T-helper 1 cell (primary cell): ENCODE measurements at places on chromosomes 5 and 9.

- DNase-seq: no peak
Observed at GRCh38 chr9:136690104-136690805, 3.0 kb upstream of the AGPAT2 start.

DNA sequence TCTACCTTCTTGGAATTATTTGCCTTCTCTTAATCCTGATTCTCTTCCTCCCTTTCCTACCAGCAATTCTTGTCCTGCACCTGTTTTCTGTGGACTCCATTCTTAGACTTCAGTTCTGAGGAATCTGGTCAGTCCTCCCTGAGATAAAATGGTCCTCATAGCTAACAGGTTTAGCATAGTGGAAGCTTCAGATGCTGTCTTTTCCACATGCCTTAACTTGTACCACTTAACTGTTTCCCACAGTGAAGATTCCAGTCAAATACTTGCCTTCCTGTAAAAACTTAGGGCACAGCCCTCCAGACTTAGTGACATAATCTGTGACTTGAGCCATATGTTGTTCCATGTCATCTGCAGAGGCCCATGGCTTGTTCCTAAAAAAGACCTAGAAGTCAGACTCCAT, 261.3 kb downstream of the CWC27 start:
- no peak for DNase-seq

- DNase-seq: no peak
Observed at GRCh38 chr9:2889023-2889422, 45.1 kb upstream of the PUM3 start.

- DNase-seq: no peak
Observed at GRCh38 chr9:27784847-27785713, 211.8 kb upstream of the C9orf72 start.

GRCh38 chr9:93346231-93347112, 105.0 kb upstream of the FAM120A start:
- no peak for DNase-seq

- no peak for DNase-seq
Observed at GRCh38 chr9:128987805-128988204, 40.3 kb downstream of the NUP188 start.

GRCh38 chr5:113340537-113340936, 94.3 kb downstream of the TSSK1B start:
- DNase-seq: no peak

DNA sequence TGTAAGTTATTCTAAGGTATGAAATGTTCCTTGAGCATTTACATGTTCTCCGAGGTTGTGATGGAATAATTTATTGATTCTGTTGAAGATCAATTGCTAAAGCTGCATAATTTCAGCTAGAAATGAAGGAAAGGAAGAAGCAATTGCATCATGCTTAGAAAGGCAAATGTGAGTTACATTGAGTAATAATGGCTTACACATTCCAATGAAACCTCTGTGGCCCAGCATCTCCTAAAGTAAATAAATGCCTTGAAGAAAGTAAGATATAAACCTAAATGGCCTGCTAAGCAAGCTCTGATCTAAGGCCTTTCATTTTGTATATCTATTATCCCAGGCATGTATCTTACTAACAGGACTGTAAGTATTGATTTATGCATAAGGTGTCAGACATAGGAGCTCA, 677.3 kb upstream of the RGMB start:
- DNase-seq: no peak

GRCh38 chr5:75933489-75933888, 149.7 kb upstream of the SV2C start:
- no peak for DNase-seq

DNA sequence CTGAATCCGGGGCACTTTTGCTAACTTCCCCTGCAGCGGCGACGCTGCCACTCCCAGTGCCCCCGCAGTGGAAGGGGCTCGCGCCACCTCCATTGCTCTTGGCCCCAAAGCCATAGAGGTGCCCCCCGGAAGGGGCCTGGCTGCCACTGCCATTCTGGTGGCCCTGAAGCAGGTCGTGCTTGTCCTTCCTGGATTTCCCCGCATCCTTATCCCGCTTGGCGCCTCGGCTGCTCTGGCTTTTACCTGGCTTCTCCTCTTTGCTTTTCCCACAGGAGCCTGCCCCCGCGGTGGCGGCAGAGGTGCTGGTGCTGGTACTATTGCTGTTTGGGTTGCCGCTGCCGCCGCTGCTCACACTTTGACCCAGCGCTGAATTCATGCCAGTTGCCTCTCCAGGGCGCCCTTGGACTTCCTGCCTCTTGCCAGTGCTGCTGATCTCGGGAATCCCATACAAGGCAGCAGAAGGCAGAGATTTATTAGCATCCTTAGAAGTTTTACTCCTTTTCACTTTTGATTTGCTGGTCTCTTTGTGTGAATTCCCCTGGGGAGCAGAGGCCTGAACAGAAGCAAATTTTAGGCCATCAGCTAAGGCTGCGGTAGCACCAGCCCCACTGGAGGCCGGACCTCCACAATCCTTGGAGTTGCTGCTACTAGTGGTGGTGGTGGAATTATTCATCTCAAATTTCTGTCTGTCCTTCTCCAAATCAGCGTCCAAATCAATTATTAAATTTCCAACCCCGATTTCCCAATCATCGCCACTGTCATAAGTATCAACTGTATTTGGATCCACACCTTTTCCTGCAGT, 2.1 kb downstream of the ZNF608 start:
- no peak for DNase-seq

- DNase-seq: no peak
Observed at GRCh38 chr9:74554751-74555419, 57.8 kb downstream of the RORB start.

- no peak for DNase-seq
Observed at GRCh38 chr9:2729003-2729402, 11.7 kb downstream of the KCNV2 start.

- no peak for DNase-seq
Observed at GRCh38 chr9:135727257-135727875, 25.4 kb downstream of the KCNT1 start.

DNA sequence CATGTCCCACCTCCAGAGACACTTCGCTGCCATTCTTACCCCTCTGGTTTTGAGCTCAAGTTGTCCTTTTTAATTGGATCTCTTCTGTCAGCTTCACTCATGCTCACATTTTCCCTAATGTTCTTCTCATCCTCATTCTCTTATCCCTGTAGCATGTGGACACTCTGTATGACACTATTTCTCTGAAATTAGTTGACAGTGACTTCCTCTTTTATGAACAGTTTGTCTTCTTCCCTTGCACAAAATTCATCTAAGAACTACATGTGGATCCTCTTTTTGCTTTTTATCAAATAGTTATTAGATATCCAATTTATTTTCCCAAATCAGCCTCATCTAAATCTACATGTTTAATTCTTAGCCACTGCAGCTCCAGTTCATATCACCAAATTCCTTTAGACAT, 676.2 kb downstream of the MAT2B start:
- DNase-seq: no peak

- no peak for DNase-seq
Observed at GRCh38 chr5:124973661-124974060, 227.2 kb upstream of the ZNF608 start.

DNA sequence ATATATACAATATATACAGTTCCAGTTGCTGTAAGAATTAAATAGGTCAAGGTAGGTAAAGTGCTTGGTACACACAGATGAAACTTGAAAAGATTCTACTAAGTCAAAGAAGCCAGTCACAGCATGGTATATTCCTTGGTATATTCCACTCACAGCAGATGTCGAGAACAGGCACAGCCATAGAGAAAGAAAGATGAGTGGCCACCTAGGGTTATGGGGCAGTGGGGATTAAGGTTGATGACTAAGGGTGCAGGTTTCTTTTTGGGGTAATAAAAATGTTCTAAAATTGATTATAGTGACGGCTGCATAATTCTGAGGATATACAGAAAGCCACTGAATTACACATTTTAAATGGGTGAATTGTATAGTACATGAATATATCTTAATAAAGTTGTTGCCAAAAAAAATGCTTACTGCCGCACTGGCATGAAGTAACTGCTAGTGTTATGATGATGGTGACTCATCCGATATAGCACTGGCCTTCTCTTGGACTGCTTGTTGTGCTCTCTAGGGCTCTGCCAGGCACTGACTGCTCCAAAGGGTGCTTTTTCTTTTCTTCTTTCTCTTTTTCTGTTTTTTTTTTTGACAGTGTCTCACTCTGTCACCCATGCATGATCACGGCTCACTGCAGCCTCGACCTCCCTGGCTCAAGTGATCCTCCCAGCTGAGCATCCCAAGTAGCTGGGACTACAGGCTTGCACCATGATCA, 23.5 kb downstream of the TBC1D2 start:
- no peak for DNase-seq

GRCh38 chr5:54742417-54742891, 224.9 kb downstream of the SNX18 start:
- DNase-seq: no peak

DNA sequence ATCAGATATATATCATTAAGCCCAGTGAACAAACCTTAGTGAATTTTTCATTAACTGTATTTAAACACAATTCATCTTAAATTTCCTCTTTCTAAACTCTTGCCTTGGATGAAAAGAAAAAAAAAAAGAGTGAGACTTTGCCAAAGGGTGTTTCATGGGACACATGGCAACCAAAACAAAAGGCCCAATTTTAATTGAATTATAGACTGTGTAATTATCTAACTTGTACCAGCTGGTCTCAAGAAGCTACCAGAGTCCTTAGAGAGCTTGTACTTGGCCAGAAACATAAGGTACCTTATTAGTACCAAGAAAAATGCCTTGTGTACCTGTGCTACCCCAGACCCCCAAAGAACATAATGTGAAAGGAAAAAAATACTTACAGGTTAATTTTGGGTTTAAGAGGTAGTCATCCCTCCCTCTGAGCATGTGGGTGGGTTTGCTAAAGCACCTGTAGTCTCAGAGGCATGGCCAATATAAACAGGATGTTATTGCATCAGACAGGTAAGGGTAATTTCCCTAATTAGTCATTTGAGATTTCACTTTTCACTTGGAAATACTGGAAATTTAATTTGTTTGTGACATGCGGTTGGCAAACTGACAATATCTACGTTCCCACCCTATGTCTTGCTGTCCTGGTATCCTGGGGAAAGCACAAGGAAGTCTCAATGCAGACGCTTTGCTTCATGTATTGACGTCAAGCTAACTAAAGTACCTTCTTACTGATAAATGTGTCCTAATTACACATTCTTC, 90.1 kb downstream of the SNCAIP start:
- DNase-seq: no peak

GRCh38 chr5:118397236-118397635, 591.1 kb downstream of the DTWD2 start:
- DNase-seq: no peak

GRCh38 chr5:33067291-33067690, 356.2 kb downstream of the NPR3 start:
- no peak for DNase-seq
